ENCODE measurements at places on chromosomes 5 and 9. TPM values are rescaled to one million over a fixed set of nuclear protein-coding genes. Genes with fewer than 3 reads are reported as not detected.

MZB1 gene
- 9.8 TPM for total RNA-seq

DNA sequence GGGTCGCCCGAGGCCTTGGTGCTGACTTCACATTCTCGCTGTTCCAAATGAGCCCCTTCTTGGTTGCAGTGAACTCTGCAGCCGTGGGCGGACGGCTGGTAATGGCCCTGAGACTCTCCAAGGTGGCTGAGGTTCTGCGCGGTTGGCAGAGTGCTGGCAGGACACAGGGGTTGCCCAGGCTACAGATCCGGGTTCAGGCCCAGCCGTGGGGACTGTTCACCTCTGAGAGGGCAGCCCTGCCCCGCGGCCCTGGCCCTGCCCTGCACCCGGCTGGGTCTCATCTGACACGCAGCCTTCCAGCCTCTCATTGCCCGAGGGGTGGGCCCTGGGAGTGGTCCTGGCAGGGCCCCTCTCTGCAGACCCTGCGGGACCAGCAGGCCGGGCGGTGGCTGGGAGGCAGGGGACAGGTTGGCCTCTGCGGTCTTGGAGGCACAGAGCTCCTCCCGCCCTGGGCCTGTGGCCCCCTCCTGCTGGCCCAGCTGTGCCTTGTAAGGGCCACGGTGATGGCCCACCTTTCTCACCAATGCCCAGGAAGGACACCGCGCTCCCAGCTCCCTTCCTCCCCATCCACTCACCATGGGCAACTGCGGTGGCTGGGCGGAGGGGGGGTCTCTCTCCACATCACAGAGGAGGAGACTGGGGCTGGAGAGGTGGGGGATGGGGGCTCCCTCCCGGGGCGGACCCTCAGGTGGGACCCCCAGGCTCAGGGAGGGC is 51.6 kb downstream of the AHRR start:
- peak overlapping the region; percentile 45 for H3K4me3 ChIP-seq
- peak; percentile 35 for DNase-seq
- H3K4me1 ChIP-seq: peaks cover 69% of the 10 kb centered on the region

DNA sequence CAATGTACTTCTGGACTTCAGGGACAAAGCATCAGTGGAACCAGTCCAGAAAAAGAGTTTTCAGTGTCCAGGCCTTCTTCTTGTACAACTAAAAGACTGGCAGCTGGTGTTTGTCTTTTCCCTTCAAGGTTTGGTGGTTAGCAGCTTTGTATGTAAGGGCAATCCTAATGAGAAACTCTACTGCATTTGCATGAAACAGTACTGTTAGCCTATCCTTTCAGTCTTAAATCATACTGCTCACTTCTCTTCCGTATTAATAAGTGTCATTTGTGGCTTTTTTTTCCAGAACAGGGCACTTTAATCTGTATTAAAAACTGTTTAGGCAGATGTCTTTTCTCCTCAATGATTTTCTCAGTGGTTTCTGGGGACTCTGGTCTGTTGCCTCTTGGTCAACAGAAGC is 48.9 kb downstream of the FAM174A start:
- H3K36me3 ChIP-seq: peaks cover 16% of the 10 kb centered on the region
- H3K4me3 ChIP-seq: no peak overlapping the region
- no peak for DNase-seq
- H3K4me1 ChIP-seq: no peaks in the 10 kb centered on the region
- no peak overlapping the region for H3K27ac ChIP-seq

- H3K36me3 ChIP-seq: no peaks in the 10 kb centered on the region
- H3K27me3 ChIP-seq: no peaks in the 10 kb centered on the region
- no peak overlapping the region for H3K27ac ChIP-seq
- H3K4me3 ChIP-seq: no peak overlapping the region
Measured at GRCh38 chr9:73548201-73548600, 396.5 kb downstream of the ANXA1 start.

DNA sequence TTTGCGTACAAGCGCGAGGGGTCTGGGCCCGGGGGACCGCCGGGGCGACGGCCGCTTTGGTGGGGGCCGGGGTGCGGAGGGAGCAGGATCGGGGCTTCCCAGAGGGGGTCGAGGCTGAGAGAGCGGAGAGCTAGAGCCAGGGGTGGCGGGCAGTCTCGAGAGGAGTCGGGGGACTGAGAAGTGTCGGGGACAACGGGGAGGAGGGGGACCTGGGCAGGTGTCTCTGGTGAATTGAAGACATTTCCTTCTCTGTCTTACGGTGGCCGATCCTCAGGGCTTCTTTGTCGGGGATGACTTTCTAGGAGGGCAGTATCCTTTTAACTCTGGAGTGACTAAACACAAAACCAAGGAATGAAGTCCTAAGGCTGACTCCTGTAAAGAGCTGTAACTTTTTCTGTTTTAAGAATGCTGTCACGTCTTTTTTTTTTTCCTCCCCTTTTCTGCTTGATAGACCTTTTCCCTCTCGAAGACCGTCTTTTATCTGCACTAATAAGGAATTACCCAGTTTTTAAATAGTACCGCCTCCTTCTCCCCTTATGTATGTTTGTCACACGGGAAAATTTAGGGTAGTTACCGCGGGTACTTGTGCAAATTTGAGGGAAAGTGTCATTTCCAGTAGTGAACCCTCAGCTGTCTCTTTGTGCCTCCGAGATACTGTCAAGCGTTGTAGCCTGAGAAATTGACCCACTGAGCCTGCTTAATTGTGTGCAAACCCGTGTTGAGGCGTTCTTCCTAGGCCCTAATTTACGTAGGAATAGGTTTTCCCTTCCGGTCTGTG is 822 bp downstream of the DENND4C start:
- no peaks in the 10 kb centered on the region for H3K27me3 ChIP-seq
- H3K4me3 ChIP-seq: no peak overlapping the region
- DNase-seq: peak; percentile 50
- peaks cover 16% of the 10 kb centered on the region for H3K4me1 ChIP-seq

GRCh38 chr5:132257131-132258101 is at the start of gene PDLIM4:
Gene PDLIM4 (plus strand): TSS chr5:132257696. CDS start chr5:132257735, 39 bp downstream.
- H3K4me1 ChIP-seq: peaks cover 12% of the 10 kb centered on the region
- peak; percentile 5 for DNase-seq
- H3K4me3 ChIP-seq: no peak within 1 kb of the TSS
- no peak within 1 kb of the TSS for H3K27ac ChIP-seq

CLIC3 gene
- not detected for total RNA-seq

PCDHGB5 gene
- total RNA-seq: 0.09 TPM

GMCL2 gene
- total RNA-seq: not detected

LCN15 gene
- not detected for total RNA-seq

DNA sequence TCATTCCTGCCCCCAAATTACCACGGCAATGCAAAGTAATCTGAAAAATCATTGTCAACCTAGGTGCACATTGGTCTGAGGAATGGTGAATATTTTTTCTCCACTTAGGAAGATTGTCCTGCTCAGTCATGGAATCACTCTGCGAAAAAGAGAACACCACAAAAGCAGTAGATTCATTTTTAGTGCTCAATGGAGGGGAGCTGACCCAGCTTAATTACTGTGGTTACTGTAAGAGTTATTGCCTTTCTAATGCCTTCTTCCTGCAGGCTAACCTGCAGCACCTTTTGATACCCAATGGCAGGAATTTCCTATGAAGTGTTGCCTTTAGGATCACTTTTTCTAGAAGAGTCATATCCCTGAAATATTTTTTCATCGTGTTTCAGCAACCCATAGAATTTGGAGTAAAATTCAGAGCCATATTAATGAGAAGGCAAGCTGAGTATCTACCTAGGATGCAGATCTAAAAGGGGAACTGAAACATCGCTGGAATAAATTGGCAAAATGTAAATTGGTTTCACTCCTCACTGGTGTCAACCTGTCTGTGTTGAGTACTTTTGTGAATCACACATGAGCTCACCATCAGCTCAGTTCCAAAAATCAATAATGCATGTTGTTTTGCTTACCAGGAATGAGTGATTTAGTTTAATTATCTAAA is 464.5 kb downstream of the CSNK1G3 start:
- no peaks in the 10 kb centered on the region for H3K36me3 ChIP-seq
- DNase-seq: no peak
- H3K27me3 ChIP-seq: no peaks in the 10 kb centered on the region
- H3K4me1 ChIP-seq: no peaks in the 10 kb centered on the region

- H3K4me1 ChIP-seq: peaks cover 38% of the 10 kb centered on the region
- DNase-seq: no peak
- H3K27me3 ChIP-seq: no peaks in the 10 kb centered on the region
- H3K4me3 ChIP-seq: no peak overlapping the region
- H3K27ac ChIP-seq: peak overlapping the region; percentile 33
Measured at GRCh38 chr5:96714450-96714849, 52.3 kb downstream of the CAST start.

F2RL1 gene
- total RNA-seq: 1.6 TPM

DNA sequence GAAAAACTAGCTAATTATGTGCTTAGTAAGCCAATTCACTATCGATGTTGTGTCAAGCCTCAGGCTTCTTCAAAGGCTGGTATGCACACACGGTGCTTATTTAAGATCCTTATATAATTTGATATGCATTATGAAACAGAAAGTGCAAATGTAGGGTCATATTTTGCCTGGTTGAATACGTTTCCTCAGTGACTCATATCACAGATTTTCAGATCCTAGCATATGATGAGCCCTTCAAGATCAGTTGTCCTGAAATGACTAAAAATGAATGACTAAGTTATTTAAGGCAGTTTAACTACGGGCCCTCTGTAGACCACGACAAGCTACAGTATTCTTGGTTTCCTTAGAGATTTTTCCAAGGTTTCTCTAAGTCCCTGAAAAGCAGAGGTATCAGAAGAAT is 778.3 kb downstream of the PRELID2 start:
- H3K4me1 ChIP-seq: no peaks in the 10 kb centered on the region
- no peaks in the 10 kb centered on the region for H3K36me3 ChIP-seq
- no peaks in the 10 kb centered on the region for H3K27me3 ChIP-seq
- no peak for DNase-seq
- H3K4me3 ChIP-seq: no peak overlapping the region

TSLP gene
- 0.85 TPM for total RNA-seq

SARDH gene
- total RNA-seq: 8.2 TPM

TRAF1 gene
- 113 TPM for total RNA-seq

ANKRD33B gene
- total RNA-seq: 4.9 TPM

DNA sequence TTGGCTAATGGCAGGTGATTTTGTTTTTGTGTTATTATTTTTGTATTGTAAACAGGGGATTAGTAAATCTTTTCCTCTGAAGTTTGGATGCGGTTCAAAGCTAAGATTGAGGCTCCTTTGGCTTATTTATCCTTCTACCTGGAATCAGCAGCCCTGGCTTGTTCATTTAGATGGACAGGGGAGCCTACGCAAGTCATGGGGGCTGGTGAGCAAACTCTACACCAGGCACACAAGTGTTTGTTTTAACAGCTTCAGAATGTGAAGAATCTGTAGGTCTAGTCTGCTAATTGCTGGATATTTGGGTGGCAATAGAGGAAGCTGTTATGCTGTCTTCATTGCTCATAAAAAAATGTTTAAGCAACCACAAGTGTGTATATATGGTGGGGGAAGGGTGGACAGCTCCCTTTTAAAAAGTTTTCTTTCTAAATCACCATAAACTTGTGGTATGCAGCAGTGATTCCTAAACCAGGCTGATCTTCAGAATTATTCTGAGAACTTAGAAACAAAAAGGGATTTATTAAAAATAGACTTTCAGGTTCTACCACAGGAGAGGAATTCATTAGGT is 20.7 kb downstream of the ZNF462 start:
- H3K4me1 ChIP-seq: no peaks in the 10 kb centered on the region
- no peak overlapping the region for H3K4me3 ChIP-seq
- no peaks in the 10 kb centered on the region for H3K27me3 ChIP-seq
- H3K27ac ChIP-seq: no peak overlapping the region
- no peak for DNase-seq

COL5A1 gene
- 0.16 TPM for total RNA-seq

DNA sequence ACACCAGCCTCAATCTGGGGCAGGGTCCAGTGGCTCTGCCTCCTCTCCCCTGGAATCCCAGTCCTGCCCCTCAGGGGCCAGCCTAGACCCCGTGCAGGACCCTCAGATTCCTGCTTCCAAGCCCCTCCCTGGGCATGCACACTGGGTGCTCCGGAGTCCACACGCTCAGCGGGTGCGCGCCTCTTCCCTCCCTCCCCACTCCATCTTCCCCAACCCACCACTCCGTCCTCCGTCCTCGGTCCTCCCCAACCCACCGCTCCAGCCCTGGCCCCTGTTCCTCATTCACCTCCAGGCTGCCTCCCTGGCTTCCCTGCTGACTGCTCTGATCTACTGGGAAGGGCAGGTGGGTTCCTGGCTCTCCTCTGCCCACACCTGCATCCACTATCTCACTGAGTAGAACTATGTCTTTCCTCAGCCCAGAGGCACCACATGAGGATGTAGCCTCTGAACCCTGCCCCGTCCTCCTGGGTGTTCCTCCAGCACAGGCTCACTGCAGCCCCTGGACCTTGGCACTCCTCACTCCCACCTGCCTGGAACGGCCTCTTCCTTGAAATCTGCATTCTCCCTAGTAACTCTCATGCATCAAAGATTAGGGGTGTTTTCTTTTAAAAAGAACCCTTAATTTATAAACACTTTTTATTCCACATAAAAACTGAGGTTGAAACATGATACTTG is 92.8 kb downstream of the CAMSAP1 start:
- H3K27ac ChIP-seq: no peak overlapping the region
- DNase-seq: no peak
- H3K36me3 ChIP-seq: peaks cover 43% of the 10 kb centered on the region
- no peak overlapping the region for H3K4me3 ChIP-seq
- no peaks in the 10 kb centered on the region for H3K27me3 ChIP-seq
- H3K4me1 ChIP-seq: no peaks in the 10 kb centered on the region

FOXI1 gene
- not detected for total RNA-seq

RORB gene
- total RNA-seq: not detected

GRCh38 chr9:113882636-113883164 is 6.6 kb downstream of the ZNF618 start:
- H3K27ac ChIP-seq: no peak overlapping the region
- no peak for DNase-seq
- H3K36me3 ChIP-seq: no peaks in the 10 kb centered on the region
- peaks cover 17% of the 10 kb centered on the region for H3K4me1 ChIP-seq

GRCh38 chr9:75918154-75918553 is 27.7 kb downstream of the PCSK5 start:
- no peak overlapping the region for H3K27ac ChIP-seq
- no peaks in the 10 kb centered on the region for H3K36me3 ChIP-seq
- H3K4me3 ChIP-seq: no peak overlapping the region
- DNase-seq: peak; percentile 50
- no peaks in the 10 kb centered on the region for H3K27me3 ChIP-seq

DNA sequence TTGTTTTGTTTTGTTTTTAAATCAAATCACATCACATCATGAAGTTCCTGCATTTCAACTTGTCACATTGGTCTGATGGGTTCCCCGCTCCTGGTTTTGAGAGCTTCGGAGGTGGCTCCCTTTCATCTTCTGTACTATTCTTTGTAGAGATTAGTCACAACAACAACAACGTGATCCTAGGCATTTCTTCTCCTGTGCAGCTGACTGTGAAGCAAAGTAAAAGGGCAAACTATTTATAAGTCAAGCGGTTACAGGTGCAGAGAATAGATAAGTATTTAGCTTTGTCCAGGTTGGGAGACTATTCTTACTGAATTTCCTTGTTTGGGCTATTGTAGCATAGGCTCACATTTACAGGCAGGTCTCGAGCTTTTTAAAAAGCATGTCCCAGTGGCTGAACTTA is 197.7 kb upstream of the CDKN2B start:
- no peak for DNase-seq
- H3K27me3 ChIP-seq: peaks cover 7% of the 10 kb centered on the region
- no peak overlapping the region for H3K27ac ChIP-seq
- H3K36me3 ChIP-seq: no peaks in the 10 kb centered on the region

Data from activated CD4-positive, alpha-beta T cell treated with anti-CD3 and anti-CD28 coated beads for 36 hours (primary cell).